ENCODE measurements at places on chromosomes 11 and 22.

DNA sequence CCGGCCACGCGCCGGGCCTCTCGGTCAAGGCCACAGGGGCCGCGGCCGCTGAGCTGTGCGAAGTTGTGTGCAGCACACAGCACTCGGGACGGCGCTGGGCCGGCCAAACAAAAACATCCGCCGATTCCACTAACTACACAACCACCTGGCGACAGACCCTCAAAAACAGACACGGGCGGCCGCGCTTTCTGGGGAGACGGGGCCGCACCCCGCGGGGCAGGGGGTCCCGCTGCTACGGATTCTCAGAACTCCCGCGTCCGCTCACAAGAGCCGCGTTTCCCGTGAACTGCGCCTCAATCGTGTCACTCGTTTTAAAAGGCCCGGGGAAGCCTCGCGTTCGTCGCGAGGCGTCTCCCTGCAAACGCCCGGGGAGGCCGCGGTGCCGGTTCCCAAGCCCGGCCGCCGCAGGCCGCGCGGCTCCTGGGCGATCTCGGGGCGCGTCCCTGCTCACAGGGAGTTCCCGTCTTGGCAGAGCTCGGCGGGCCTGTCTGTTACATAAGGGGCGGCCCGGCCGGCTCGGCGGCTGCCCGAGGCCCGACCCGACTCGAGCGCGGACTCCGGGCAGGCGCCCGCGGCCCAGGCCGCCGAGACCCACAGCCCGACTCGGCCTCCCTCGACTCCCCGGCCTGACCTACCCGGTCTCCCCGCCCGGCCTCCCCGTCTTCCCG is 936 bp downstream of the BRD1 start:
- DNase-seq: no peak

GRCh38 chr11:104856607-104857006 is 41.7 kb downstream of the CASP12 start:
- DNase-seq: no peak

GRCh38 chr11:2212411-2213251 is 41.0 kb upstream of the TH start:
- no peak for DNase-seq

DNA sequence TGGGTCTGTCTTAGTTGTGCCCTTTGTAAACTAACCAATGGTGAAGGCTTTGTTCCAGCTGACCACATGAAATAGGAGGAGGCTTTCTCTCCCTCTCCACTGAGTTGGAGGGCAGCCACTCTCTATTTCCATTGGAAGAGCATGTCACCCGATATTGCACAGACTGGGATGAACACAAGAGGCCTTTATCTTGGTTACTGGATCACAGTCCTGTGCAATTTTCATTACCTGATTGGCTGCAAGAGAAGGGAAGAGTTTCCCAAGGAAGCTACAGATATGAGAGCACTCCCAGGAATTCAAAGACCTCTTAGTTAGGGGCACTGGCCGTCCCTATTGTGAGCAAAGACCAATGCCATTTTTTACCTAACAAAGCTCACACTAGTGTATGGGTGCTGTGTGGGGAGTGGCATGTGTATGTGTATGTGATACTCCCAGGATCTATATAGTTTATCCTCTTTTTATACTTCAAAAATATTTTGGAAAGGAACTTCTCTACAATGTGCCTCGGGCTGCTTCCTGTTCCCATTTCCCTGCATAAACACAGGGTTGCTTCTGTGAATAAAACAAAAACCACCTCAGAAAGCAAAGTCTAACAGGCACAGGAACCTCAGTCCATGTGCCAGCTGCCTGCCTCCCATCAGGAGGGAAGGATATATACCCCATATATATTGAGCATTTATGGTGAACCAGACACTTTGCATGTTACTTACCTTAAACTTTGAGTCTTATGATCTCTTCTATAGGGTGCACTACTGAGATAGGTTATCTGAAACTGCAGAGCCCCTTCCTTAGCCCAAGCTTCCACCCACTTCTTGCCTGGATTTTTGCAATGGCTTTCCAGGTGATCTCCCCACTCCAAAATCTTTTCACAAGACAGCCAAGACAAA is 126.5 kb downstream of the RASSF10 start:
- no peak for DNase-seq

DNA sequence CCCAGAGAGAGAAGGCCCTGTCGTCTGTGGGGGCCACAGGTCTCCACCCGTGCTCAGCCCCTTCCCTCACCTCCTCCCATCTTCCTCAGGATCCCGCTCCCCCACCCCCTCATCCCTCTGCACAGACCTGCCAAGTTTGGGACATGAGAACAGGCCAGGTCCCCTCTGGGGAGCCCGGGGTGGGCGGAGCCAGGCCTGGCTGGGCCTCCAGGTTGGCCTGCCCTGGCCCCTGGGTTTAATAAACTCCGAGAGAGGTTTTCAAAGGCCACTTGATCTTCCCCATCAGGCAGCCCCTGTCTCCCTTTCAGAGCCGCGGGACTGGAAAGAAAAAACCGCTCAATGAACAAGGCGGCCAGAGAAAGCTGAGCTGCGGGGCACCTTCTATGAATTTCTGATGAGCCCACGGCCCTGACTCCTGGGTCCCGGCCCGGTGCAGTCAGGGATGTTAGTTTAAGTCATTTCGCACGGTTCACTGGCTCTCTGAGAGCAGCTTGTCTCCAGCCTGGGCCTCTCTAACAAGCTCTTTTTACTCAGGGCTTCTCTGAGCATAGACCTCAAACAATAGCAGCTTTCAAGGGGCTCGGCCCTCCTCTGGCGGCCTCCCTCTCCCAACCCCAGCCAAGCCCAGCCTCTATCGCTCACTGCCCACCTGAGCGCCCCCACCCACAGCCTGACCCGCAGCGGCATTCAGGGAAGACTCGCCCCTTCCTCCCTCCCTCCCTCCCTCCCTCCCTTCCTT is 64.8 kb downstream of the RPUSD4 start:
- no peak for DNase-seq

GRCh38 chr11:64566042-64566914 is 24.7 kb upstream of the SLC22A12 start:
- DNase-seq: peak; percentile 61

- DNase-seq: peak; percentile 94
Observed at GRCh38 chr11:118619444-118620197, 12.2 kb downstream of the PHLDB1 start.

GRCh38 chr11:126355926-126356897 is 726 bp downstream of the ST3GAL4 start:
- DNase-seq: no peak

DNA sequence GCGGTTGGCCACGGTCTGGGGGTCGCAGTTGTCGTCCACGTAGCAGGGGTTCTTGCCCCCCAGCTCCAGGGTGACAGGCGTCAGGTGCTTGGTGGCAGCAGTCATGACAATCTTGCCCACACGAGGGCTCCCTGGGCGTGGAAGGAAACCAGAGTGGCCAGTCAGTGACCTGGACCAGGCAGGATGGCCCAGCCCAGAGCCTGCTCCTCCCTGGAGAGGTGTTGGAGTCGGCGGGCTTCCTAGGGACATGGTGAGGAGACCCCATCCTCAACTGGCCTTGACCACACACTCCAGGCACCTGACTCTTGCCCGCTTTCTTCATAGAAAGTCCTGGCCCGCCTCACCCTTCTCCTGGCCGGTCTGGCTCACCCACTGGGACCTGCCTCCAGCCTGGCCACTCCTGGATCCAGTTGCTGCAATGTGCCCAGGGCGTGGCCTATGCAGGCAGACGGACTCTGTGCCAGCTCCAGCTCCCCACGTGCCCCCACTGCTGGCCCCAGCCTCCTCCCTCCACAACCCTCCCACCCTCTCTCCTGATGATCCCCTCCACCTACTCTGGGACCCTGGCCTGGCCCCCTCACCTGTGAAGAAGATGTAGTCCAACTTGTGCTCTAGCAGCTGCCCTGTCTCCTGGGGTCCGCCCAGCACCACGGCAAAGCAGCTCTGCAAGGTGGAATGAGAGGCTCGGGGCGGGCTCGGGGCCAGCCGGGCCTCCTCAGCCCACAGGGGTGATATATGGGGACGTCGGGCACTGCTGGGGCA is 8.7 kb downstream of the ALDH3B2 start:
- DNase-seq: no peak

- DNase-seq: no peak
Observed at GRCh38 chr11:119380827-119381180, 686 bp downstream of the USP2 start.

All from fibroblast of skin of left quadriceps (primary cell).